ENCODE measurements at places on chromosomes 7 and 10.

DNA sequence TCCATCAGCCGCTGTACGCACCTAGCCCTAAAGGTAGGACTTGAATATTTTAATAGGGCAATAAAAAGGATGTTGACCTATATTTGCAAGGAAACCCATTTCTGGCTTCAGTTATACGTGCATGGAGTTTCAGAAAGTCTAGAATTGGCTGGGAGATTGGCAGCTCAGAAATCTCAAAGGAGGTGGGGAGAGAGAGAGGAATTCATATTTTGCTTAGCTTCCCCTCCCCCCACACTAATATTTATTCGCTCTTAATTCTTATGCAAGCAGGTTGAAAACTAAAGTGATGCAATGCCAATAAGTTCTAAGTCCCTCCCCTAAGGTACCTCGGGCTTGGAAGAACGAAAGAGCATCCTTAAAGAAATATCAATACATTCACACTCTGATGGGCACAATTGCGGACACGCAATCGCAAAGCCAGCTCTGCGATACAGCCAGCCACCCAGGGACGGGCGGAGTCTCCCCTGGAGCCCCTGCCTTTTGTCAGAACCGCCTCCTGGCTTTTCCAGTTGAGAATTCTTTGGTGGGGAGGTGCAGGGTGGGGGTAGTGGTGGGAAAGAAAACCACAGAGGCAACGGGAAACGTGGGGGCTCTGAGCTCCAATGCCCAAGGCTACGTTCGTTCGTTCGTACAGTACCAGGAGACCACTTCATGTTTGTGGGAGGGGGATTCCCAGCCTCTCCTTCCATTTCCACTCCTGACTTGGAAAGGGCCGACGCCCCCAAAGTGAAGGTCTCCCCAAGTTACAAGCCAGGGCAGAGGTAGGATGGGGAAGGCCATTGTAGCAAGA, 1.3 kb downstream of the SHH start:
- DNase-seq = no peak

DNA sequence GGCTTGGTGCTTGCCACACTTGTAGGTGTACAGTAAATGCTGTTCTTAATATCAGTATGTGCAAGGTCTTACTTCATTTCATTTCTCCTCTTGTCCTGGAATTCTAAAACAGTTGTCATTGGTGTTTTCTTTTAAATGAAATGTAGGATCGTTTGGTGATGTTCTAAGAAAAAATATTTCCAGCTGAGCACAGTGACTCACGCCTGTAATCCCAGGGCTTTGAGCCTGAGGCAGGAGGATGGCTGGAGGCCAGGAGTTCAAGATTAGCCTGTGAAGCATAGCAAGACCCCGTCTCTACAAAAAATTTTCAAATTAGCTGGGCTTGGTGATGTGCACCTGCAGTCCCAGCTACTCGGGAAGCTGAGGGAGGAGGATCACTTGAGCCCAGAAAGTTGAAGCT, 32.6 kb upstream of the ELN start:
- DNase-seq = no peak

DNA sequence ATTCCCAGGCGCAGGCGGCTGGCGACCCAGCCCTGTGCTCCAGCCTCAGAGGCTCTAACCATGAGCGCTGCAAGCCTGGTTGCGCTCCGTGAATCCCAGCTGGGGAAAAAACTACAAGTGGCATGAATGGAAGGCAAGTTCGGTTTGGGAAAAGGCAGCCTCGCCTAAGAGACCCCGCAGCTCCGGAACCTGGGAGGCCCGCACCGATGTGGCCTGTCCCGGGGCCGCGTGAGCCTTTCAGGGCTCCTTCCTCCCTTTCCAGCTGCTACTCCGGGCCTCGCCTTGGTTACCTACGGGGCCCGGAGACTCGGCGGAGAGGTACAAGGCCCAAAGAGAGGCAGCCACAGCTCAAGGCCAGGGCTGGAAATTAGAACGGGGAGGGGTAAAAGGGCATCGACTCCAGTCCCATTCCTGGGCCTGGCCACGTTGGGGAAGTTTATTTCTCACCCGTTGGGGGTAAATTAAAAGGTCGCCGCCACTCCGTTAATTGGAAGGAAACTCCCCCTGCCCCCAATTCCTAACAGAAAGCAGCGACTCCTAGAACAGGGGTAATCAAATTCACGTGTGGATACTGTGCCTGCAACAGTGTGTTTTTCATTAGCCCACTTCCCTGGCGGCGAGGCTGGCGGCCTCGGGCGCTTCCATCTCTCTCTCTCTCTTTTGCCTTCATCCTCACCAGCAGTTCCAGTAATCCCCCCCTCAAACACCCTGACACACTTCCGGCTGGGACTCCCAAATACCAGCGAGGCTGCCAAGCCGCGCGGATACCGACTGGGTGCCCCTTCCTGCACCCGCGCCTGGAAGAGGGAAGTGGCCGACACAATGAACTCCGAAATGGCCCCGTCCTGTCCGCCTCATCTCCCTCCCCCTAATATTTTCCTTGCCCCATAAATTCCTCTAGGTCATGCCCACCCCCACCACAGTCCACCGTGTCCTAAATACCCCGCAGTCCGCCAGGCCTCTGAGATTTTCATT, 1.5 kb upstream of the HOXA9 start:
- DNase-seq = no peak

DNA sequence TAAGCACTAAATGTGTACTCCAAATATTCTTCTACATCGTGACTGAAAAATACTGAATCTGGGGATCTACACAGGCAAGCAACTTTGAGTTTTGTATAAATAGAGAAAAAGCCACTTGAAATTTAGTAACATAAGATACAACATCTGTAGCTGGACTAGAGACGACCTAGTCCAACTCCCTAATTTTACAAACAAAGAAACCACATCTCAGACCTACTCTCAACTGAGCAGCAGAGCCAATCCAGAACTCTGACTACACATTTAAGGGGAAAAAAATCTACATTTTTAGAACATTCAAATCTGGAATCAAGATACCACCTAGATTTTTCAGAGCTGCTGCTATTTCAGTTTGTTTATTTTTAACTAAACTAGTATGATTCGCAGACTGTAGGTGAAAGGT, 88.9 kb downstream of the CABCOCO1 start:
- no peak for DNase-seq

DNA sequence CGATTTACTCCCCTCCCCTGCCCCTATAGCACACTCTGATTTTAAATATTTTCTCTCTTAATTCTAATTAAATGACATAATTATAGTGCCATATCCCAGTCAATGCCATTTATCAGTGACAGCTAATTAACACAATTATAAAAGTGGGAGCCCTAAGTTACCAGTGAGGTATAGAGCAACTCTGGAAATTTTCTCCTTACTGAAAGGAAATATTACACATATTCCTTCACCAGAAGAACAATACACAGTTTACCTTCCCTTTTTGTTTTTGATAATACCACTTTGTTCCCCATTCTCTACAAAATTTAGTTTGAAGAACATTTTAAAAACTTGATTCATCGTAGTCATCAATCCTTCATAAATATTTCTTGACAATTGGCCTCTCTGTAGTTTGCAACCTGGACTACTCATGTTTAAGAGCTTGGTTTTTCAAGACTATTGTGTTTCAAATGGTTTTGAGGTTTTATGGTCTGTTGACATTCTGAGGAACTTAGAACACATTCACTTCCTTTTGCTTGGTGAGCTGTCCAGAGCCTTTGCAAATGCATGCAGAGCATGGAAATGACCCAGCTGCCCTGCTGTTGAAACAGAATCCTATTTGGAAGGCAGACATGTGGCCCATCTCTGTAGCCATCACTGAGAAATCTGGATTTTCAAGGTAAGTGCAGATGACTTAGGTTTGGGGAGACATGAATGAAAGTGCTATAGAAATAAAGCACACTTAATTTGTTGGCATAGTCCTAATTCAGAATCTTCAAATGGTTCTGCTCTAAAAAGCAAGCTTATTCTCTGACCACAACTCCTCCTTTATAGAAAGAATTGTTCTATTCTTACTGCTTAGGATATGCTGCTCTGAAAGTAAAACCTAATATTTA, at the start of gene GPR141:
Gene GPR141 (plus strand): TSS at position 521 of the 875 bp plus-strand sequence. CDS start 56,628 bp downstream, outside the sequence.
- DNase-seq = no peak

DNA sequence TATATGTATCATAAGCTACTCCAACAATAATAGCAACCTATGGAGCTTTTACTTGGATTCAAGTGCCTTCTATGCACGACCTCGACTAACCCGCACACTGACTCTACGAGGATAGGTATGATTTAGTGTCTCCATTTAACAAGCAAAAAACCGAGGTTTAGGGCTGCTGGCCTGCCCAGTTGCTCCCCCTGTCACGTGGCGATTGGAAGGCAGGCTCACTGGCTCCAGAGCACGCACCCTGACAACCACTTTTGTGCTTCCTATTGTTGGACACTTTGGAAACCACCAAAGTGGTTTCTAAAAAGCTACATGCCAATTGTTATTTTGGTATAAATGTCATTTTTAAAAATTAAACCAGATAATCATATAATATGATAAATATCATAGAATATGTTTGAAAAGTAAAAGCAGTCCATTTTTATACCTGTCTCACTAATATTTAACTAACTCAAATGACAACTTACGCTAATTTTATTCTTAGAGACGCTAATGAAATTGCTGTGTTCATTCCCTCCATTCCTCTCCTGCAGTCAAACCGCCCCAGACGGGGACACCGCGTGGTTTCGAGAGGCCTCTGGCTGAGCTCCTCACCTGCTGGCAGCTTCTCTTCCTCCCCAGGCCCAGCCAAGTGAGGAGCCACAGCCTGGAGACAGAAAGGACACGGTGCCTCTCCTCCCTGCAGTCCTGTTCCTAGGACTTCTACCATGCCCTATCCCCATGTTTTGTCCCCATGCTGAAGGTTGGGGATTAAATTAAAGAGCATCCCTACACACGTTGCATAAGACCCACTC, 22.2 kb upstream of the RHEB start:
- no peak for DNase-seq

GRCh38 chr7:129958643-129959470, 6.1 kb upstream of the UBE2H start:
- DNase-seq = no peak

DNA sequence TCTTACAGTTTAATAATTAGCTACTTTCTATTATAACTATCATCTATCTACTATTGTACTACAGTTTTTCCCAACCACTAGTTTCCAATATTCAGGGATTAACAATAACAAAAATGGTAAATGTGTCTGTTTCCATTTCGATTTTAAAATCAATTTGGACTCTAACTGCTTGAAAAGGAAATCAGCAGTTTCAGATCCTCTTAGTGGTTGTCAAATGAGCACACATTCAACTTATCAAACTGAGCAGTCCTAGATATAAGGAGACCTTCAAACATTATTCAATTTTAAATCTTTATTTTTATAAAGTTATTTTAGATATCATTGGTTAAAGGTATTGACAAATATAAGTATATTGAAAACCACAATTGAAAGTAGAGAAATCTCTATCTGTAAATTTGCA, 46.8 kb upstream of the CD36 start:
- no peak for DNase-seq

DNA sequence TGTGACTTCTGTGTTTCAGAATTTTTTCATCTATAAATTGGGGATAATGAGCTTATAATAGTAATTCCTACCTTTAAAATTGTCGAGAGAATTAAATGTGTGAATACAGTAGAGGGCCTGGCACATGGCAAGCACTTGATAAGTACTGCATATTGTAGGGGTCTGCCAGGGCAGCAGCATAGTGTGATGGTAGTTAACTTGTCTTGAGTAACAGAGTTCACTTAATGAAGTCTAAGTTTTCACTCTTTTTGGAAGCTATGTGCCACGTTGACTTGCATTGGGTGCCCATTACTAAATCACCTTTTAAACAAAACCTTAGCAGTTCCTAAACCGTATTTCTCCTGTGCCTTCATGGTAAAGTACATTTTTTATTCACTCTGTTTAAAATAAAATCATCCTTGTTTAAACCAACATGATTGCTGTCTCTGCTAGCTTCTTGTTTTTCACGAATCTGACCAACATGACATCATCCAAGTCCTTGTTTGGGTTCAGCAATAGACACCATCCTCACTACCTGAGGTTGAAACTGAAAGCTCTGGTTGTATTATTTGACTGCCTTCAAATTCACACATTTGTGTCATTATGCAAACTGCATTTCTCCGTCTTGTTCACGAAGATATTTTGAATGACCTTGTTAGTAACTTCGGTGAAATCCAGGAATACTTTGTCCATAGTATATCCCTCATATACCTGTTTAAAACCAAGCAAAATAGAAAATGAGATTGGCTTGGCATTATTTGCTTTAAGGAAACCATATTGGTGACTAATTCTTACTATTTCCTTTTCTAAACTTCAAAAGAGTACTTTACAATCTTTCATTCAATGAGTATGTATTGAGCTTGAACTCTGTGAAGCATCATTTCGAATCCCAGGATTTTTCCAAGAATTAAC, 340.2 kb downstream of the SUGCT start:
- no peak for DNase-seq

DNA sequence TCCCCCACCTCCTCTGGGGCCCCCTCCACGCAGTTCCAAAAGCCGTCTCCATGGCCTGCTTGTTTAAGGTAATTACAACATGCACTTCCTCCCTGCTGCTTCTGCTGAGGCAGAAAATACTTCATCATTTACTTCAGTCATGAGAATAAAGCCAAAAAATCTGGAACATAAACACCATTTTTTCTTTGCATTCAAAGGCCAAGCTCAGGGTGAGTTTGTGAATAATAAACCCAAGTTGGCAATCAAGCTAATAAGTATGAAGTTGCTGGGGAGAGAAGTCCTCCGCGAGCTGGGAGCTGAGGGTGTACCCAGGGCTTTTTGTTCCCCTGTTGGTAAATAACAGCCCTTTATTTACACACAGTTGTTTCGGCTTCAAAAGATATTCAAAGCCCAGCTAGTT, 70.5 kb downstream of the FAM204A start:
- DNase-seq = no peak

DNA sequence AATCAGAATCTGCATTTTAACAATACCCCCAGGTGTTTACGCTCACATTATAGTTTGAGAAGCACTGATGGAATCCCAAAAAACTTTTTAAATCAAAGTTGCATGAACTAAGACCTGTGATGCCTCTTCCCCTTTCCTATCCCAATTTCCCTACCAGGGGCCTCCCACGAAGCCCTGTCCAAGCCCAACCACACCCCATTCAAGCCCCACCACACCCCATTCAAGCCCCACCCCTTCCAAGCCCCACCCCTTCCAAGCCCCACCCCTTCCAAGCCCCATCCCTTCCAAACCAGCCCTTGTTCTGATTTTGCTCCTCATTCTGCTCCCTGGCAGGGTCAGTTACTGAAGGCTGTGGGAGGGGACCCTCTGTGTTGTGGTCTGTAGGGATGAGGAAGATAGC, 9.8 kb upstream of the AQP1 start:
- DNase-seq = no peak

DNA sequence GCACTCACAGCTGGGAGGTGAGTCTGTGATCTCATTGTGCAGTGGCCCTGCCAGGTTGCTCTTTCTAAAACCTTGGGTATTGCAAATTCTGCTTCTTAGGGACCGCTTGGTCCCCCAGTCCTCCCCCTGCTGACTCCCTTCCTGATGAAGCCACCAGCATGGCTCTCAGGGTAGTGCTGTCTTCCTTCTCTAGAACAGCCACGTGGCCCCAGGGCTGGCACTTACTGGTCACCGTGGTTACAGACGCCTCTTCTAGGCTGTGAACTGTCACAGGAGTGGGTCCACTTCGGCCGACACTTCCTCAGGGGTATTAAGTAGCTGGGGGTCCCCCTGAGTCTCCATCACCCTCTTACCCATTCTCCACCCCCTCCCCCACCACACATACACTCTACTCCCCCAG, 2.7 kb upstream of the HTRA1 start:
- no peak for DNase-seq
